Stimulated activated CD8-positive, alpha-beta memory T cell treated with anti-CD3 and anti-CD28 coated beads, Interleukin-2, amount 100 ng/mL, for 1 hour (primary cell): ENCODE measurements at places on chromosomes 5 and 9.

- DNase-seq: no peak
Observed at GRCh38 chr9:32957358-32957757, 44.1 kb downstream of the APTX start.

DNA sequence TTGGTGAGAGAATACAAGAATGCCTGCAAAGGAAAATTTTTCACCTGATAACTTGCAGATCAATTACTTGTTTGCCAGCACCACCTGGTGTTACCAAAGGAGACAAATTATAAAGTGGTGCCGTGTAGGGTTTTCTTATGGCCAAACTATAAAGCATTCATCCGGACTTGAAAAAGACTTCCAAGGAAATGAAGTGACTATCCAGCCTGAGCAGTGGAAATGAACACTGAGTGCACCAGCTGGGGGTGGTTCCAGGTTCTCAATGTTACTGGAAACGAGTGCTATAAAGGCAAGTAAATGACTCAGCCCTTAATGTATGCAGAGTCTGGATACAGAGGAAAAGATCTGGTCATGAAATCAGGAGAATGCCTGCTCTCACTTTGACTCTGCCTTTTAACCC lies 113.1 kb downstream of the DNAH5 start:
- no peak for DNase-seq

DNA sequence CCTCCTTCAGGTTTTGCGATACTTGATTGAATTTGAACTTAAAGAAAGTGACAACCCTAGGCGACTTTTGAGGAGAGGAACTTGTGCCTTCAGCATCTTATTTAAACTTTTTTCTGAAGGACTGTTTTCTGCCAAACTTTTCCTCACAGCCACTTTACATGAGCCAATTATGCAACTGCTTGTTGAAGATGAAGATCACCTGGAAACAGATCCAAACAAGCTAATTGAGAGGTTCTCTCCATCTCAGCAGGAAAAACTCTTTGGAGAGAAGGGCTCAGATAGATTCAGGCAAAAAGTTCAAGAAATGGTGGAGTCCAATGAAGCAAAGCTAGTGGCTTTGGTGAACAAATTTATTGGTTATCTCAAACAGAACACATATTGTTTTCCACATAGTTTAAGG lies 40.6 kb downstream of the GAPVD1 start:
- no peak for DNase-seq

GRCh38 chr5:143896516-143896915 lies 84.6 kb downstream of the HMHB1 start:
- DNase-seq: no peak

DNA sequence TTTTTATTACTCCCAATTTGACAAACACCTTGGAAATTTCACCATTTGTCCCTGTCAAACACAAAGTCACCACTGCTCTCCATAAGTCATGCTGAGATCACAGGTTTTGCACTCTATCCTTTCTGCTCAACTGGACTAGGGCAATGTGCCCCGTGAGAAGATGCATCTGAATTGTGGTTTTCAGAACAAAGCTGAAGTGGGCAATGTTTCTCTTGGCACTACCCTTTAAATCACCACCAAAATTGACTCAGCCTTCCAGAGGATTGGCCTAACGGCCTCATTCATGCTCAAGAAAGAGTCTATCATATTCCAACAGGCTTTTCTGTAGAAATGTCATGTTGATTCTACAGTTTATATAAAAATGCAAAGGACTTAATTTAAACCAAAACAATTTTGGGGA lies 81.0 kb upstream of the TRIO start:
- DNase-seq: no peak
